ENCODE measurements at places on chromosomes 3 and 15. TPM values are rescaled to one million over a fixed set of nuclear protein-coding genes. Genes with fewer than 3 reads are reported as not detected.

DNA sequence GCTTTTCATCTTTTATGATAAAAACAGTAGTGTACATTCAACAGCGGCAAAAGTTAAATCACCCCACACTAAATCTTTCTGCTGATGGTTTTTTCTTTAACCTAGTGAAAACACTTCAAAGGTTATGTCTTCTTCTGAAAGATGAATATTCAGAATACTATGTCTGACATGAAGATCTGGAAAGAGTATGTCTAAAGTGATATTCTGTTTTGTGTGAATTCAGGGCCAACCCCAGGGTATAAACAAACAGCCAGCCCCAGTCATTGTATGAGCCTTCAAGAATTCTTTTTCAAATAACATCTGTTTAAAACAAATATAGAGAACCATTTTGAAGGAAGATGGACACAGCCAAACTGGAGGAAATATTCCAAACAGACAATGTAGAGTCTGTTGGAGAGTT lies 581.0 kb upstream of the NAALADL2 start:
- no peak for DNase-seq

- DNase-seq, result no peak
These were observed 1.6 kb upstream of the PLCL2 start for GRCh38 chr3:16883057-16883722.

- no peak for DNase-seq
These were observed 42.3 kb upstream of the RAB6B start for GRCh38 chr3:133937756-133938601.

GRCh38 chr3:114551770-114552526 lies 258.1 kb downstream of the TIGIT start:
- no peak for DNase-seq

DNA sequence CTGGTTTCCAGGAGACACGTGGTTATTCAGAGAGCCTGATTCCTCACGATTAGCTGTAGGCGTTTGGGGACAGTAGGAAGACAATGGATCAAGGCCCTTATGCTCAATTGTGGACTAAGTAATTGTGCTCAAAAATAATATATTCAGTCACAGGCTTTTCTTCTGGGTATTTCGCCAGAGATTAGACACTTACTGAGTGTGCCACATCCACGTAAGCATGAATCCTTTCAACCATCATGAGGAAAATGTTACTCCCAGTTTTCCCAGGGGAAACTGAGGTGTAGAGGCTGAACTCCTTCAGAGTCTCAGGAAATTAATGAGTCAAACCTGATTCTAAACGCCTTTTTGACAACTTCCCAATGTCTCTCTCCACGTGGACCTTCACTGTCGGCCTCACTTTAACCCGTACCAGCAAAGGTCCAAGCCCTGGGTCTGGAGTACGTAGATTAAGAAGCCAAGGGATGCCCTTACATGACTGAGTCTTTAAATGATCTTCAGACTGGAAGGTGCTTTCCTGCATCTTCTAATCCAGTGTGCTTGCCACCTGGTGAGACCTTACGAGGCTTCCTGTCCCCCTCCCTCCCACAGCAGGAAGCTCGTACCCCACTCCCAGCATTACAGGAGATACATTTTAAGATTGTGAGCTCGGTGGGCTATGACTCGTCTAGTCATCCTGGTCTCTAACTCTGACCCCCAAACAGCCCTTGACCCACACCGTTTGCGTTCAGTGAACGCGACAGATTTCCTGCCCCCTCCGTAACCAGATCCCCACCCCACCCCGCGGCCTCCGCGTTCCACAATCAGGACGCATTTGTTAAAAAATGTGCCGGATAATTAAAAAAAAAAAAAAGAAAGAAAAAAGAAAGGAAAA lies 1.7 kb downstream of the PKM start:
- DNase-seq, result peak; percentile 30

GRCh38 chr15:65304381-65305149 lies at the start of gene RNU5B-1:
Gene RNU5B-1 (plus strand): TSS chr15:65304677.
- DNase-seq, result peak; percentile 77

GRCh38 chr3:116037954-116038911 lies 407.1 kb downstream of the LSAMP start:
- no peak for DNase-seq

DNA sequence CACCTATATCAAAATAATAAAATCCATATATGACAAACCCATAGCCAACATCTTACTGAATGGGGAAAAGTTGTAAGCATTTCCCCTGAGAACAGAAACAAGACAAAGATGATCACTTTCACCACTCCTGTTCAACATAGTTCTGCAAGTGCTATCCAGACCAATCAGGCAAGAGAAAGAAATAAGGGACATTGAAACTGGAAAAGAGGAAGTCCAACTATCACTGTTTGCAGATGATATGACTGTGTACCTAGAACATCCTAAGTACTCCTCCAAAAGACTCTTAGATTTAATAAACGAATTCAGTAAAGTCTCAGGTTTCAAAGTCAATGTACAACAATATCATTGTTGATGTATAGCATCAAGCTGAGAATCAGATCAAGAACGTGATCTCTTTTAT lies 35.6 kb upstream of the FGF7 start:
- no peak for DNase-seq

GRCh38 chr3:143068059-143068458 lies 51.5 kb upstream of the CHST2 start:
- DNase-seq, result no peak

DNA sequence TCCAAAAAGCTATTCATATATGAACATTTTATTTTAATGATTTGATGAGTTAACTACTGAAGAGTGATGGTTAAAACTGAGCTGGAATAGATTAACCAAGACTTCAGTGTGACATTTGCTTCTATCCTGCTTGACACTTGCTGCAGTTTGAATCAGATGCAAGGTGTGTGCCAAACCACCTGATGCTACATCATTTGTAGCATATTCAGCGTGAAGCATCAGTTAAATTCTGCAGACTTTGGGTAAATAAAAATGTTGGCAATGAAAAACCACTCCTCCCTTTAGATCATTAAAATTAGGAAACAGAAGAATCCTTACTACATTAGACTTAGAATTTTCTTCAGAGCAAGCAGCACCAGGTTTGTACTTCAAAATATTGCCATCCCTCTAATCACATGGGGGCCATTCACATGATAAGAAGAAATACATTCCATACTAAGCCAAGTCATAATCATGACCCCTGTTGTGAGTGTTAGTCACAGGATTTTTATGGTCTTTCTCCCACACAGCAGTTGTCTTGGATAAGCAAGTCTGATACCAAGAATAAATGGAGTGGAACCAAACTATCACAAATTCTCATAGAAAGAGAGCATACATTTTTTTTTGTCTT lies 160.7 kb upstream of the TNIK start:
- no peak for DNase-seq

- no peak for DNase-seq
These were observed 38.1 kb downstream of the FSIP1 start for GRCh38 chr15:39744334-39745103.

DNA sequence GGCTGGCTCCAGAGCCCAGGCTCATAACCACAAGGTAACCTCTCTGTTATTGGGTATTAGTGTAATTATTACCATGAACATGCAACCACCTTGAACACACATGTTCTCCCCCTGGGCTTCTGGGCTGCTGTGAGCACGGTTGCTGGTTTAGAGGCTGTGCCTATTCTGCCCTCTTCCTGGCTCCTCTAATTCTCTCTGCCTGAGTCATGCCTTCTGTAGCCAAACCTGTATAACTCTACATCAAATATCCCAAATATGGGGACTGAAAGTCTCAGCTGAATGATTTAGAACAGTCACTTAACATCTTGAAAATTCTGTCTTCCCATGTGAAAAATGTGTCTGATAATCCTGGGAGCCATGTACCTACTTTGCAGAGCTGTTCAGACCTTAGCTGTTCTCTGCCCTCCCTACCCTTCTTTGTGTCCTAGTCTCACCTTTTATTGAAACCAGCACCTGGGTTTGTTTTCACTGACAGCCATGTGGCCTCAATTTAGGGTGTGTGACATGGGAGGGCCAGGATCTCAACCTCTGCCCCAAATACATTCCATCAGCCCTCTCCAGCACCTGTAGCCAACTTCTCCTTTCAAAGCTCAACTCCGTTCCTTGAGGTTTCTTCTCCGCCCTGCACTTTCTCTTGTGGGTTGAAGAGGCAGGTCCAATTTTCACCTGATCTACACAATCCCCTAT lies 60.7 kb downstream of the PDZRN3 start:
- no peak for DNase-seq

DNA sequence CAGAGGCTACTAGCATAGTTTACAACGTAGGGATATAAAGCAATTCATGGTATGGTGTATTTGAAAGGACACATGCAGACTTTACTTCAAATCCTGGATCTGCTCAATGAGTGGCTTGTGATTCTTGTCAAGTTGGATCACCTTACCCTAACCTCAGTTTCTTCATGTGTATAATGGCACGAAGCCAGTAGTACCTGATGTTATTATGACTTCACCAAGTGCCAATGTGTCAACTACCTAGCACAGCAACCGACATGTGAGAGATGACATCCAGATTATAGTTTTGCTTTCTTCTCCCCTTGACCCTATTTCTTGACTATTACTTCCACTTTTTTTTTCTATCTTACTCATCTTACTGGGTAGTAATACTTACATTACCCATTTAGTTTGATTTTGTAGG lies 304.5 kb downstream of the RBMS3 start:
- no peak for DNase-seq

GRCh38 chr3:194537732-194538247 lies 51.0 kb upstream of the ATP13A3 start:
- DNase-seq, result no peak

GRCh38 chr3:5319454-5319853 lies 131.9 kb downstream of the EDEM1 start:
- DNase-seq, result no peak

GRCh38 chr3:126546013-126546412 lies 12.7 kb downstream of the C3orf22 start:
- DNase-seq, result no peak

DNA sequence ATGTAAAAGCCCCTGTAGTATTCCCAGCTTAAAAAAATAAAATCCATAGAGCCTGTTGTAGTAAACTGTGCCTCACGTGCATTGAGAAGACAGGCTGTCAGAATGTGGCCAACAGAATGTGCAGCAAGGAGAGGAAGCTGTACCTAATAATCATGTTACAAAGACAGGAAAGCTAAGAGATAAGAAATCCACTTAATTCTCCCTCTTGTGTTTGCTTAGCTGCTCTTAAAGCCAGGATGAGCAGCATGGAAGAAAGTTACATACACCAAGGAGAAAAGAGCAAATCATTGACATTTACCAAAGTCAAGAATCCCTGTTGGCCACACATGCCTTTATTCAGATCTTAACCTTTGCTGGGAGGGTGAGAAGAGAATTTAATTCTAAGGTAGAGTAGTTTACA lies 85.9 kb downstream of the TNIK start:
- DNase-seq, result no peak

GRCh38 chr3:126365351-126366277 lies 8.4 kb upstream of the KLF15 start:
- DNase-seq, result no peak

- no peak for DNase-seq
These were observed 19.1 kb upstream of the GLCE start for GRCh38 chr15:69141286-69141701.

ITPKA gene
- 34.4 TPM for polyA plus RNA-seq

ARMC8 gene
- 25.8 TPM for polyA plus RNA-seq

EPHA3 gene
- polyA plus RNA-seq, result not detected

FSIP1 gene
- polyA plus RNA-seq, result 0.30 TPM

ZNF592 gene
- polyA plus RNA-seq, result 11.6 TPM
